Renal cortical epithelial cell (primary cell): ENCODE measurements at places on chromosomes 5 and 9.

GRCh38 chr5:65390208-65390607 is 91.5 kb downstream of the ADAMTS6 start:
- DNase-seq, result no peak

- DNase-seq, result peak; percentile 2
These were observed 511.3 kb downstream of the TLR4 start for GRCh38 chr9:118215549-118215948.

DNA sequence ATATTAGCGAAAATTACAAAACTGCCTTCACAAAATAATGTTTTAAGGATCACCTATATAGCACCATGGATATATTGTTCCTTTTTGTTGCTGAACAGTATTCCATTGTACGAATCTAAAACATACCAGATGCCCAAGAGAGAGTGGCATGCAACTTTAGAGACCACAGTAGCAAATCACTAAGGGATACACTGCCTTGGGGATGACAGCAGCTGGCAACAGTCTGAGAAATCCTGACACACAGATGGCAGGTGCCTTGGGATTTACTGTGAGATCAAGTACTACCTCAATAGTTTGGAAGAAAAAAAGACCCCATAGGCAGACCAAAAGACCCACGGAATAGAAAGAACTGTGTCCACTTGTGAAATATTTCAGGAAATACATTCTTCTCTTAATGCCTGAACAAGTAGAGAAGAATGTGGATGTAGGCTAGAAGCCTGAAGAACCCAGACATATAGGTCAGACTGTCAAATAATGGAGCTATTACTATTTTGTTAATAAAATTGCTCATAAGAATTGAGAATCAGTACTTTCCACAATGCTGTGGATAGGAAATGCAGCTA is 53.4 kb downstream of the PLPP1 start:
- no peak for DNase-seq

DNA sequence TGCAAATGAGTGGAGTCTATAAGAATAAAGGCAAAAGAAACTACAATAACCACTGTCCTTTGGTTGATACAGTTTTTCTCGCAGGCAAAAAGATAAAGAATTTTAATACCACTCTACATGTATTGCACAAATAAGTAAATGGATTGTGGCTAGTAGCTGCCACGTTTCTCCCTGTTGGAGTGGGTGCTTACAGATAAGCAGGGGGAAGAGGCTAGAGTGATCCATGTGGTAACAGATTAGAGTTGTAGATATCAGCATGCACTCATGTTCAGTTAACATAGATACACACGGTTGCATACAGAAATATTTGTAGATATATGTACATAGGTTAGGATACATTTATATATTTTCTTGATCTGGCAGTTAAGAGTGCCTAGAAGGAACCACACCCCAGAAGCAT is 179.5 kb downstream of the ARHGEF28 start:
- no peak for DNase-seq

DNA sequence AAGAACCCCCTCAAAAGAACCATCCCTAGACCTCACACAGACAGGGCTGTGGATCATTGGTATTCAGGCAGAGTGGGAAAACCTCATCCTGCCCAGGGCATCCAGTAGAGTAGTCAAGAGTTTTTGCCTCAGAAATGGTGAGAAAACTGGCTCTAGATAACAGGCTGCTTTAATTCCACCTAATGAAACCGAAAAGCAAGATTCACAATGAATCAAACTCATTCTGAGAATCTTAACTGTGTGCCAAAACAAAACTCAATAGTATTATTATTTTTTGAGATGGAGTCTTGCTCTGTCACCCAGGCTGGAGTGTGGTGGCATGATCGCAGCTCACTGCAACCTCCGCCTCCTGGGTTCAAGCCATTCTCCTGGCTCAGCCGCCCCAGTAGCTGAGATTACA is 17.8 kb upstream of the NPM1 start:
- no peak for DNase-seq

DNA sequence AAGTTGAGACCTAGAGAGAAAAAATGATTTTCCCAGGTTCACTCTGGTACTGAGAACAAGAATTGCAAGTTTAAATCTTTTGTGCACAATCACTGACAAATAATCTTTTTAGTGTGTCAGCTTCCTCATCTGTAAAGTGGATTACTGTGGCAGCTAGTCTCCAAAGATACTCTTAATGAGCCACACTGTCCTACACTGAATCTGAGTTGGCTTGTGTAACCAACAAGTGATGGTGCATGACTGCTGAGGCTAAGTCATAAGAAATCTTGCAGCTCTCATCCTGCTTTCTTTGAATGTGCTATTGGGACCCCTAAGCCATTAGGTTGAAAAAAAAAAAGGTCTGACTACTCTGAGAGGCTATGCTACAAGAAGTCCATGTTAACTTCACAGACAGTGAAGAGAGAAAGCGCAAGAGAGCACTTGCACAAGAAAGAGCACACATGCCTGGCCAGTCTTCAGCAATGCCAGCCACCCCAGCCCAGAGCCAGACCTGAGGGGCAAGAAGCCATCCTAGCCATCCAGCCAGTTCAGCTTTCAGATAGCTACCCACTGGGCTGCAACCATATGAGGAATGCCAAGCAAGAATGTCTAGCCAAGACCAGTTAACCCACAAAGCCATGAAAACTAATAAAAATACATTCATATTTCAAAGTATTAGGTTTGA is 419.4 kb downstream of the RAB3C start:
- peak; percentile 33 for DNase-seq

DNA sequence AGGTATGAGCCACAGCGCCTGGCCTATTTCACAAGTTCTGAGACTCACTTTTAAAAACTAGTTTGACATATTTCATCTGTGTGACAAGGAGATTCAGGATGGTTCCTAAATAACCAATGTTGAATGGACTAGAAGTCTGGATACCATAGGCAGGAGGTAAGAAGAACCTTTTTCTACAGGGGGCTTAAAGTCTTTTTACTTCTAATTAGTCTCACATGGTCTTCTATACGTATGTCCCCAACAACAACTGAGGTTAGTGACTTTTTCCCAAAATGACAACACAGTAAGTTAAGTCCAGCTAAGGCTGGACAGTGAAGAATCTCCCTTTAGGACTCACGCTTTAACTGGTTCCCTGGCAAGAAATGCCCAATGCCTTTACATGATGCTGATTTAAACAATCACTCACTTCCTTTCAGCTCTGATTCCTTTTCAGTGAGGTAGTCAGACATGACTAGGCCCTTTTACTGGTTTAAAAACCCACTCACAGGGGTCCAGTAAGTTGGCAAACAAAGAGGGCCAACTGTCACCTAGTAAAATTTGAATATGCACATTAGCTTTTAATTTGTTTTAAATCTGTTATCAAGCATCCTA is 12.1 kb upstream of the HAUS6 start:
- DNase-seq, result no peak

DNA sequence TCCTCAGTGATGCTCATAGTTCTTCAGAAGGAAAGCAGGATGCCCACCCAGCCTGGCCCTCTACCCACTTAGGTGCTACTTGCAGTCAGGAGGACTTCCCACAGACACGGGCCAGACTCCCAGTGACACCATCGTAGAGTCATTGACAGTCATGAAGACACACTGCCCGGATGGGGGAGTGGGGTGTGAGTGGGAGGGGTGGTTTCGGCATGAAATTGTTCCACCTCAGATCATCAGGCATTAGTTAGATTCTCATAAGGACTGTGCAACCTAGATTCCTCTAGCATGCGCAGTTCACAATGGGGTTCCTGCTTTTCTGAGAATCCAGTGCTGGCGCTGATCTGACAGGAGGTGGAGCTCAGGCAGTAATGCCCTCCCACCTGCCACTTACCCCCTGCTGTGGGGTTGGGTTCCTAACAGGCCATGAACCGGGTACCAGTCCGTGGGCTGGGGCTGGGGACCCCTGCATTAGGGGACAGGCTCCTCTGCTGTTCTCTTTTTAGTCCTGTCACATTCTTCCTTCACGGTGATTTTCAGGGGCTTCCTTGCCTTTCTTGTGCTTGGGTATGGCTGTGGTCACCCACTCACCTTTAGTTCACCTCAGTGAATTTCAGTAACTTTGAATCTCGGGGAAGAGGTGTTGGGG is 88.2 kb upstream of the ANKRD55 start:
- DNase-seq, result no peak

- no peak for DNase-seq
These were observed 257.9 kb upstream of the ADRA1B start for GRCh38 chr5:159658266-159658925.

DNA sequence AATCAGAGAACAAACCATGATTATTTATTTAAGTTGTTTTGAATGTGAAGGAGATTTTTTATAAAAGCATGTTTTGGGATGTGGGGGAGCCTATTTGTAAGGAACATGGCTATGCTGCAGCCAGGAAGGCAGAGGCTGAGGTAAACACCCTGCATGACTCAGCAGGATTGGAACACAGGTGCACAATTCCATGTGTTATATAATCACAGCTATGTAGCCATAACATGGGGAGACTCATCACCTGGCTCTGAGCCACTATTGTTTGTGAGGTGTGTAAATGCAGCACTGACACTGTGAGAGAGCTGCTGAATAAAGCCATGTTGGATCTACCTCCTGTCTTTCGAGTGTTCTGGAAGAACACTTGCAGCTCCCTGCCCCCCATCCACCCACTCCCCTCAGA is 1009.8 kb downstream of the DNAH5 start:
- peak; percentile 56 for DNase-seq

DNA sequence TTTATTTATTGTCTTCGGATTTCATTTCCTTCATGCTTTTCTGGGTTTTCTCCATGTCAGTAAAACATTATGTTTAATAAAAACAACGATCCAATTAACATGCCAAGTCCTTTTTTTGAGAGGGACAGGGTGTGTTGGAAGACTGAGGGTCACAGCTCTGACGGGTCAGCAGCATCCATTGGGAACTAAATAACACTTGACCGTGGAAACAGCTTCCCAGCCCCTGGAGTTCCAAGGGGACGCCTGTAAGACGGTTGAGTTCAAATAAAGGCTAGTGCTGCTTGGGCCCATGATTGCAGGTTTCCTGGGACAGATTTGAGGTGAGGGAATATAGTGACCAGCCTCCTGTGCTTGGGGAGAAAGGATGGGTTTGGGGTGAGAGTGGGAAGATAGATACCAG is 30.4 kb upstream of the NEURL1B start:
- DNase-seq, result no peak
